Activated naive CD8-positive, alpha-beta T cell treated with anti-CD3 and anti-CD28 coated beads for 36 hours (primary cell): ENCODE measurements at places on chromosomes 2 and 18. TPM values are rescaled to one million over a fixed set of nuclear protein-coding genes. Genes with fewer than 3 reads are reported as not detected.

DNA sequence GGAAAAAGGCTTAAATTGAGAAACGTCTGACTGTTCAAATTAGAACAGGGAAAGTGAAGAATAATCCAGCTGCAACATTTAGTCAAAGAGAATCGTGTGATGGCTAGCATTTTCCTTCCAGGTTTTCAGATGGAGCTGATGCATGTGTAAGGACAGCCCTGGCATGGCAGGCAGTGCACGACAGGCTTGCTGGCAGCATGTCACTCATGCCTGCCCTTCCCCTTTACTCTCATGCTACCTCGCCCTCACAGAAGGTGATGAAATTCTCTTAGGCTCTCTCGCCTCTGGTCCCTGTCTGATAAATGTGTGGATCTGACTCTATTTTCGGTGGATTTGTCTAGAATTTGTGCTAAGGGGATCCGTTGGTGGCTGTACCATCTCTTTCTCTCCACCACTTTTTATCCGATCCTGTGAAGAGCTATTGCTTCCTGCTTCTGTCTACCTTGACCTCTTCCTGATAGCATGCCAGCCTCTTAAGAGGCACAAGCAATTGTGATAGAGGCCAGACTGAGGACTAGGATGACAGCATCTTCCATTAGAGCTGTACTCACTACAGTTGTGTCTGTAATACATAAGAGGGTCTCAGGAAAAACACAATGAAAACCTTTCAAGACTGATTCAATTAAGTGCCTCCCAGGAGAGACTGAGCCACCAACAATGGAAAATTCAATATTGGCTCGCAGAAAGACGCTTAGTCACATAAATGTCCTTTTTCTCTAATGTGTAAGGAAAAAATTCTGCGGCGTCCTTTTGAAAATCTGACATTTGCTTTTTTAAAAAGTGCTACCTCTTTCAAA is 65.6 kb upstream of the NOSTRIN start:
- no peak for DNase-seq

GRCh38 chr2:237122214-237122666 is 36.6 kb downstream of the COPS8 start:
- peak; percentile 69 for DNase-seq

GRCh38 chr2:234136461-234136860 is 86.0 kb downstream of the SPP2 start:
- DNase-seq: no peak

Gene SPDYA
- total RNA-seq: 0.40 TPM

DNA sequence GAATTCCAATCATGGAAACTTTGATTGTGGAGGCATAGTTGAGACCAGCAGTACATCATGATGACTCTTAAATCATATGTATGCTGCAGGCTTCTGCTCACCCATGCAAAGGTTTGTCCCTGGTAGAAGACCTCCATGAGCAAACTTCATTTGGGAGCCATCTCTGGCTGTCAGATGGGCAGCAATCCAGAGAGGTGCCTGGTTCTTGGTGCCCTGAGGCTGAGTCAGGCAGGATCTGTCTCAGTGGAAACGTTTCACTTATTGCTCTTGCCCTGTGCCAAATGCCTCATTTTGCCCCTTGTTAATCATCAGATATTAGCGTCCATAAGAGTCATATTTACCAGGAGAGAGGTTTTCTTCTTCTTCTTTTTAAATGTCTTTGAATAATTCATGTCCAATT is 151.5 kb upstream of the CELF4 start:
- no peak for DNase-seq

- DNase-seq: no peak
These were observed 1467.4 kb upstream of the NXPH2 start for GRCh38 chr2:140247451-140248195.

GRCh38 chr2:54881759-54882158 is 158.3 kb downstream of the EML6 start:
- no peak for DNase-seq

GRCh38 chr2:187577310-187577709 is 23.1 kb upstream of the TFPI start:
- DNase-seq: no peak

Gene SKOR2
- not detected for total RNA-seq

Gene MARCHF4
- not detected for total RNA-seq

DNA sequence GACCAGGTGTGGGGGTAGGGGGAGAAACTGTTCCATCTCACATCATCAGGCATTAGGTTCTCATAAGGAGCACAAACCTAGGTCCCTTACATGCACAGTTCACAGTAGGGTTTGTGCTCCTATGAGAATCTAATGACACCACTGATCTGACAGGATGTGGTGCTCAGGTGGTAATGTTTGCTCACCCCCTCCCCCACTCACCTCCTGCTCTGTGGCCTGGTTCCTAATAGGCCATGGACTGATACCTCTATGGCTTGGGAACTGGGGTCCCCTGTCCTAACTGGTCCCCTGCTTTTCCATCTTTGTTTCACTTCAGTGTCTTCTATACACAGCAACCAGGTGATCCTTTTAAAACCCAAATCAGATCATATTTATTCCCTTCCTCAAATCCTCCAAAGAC is 267.8 kb downstream of the TNS1 start:
- DNase-seq: no peak

Gene ST6GAL2
- not detected for total RNA-seq

Gene VIT
- not detected for total RNA-seq

Gene POTEC
- total RNA-seq: not detected

Gene UGT1A3
- not detected for total RNA-seq

Gene TNS1
- 1.4 TPM for total RNA-seq
